ENCODE measurements at places on chromosomes 1 and 21.

DNA sequence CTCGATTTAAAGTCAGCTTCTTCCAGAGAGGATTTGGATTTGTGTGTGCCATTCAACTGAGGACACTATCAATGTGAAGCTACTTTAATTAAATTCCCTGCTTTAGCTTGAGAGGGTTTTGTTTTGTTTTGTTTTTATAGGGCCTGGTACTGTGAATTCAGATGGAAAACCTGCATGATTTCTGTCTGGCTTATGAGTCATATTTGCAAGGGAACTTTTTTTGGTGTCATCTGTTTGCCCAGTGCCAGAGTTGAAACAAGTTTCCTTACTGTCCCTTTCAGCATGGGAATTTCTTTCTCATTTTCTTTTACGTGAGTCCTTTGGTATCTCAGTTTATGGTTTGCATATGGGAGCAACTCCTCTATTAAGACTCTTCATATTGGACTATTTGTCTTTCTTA lies 194.6 kb downstream of the GREM2 start:
- DNase-seq = no peak

GRCh38 chr1:232534552-232535517 lies 95.1 kb downstream of the SIPA1L2 start:
- no peak for DNase-seq

DNA sequence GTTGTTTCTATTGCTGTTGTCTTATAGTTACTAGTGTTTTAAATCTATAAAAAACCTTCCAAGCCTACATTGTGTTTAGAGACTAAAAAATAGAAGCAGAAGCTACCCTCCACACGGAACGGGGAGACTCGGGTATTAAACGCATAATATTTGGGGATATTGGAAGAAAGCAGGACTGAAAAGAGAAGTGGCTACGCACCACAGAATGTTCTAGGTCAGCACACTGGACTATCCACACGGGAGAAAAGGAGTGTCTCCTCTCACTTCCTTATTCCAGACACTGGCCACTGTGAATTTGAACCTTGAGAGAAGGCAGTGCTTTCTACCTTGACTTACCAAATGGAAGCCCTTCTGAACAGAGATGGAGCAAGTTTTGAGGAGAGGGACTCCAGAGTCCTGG lies 1.0 kb upstream of the OR10J4 start:
- DNase-seq = no peak

DNA sequence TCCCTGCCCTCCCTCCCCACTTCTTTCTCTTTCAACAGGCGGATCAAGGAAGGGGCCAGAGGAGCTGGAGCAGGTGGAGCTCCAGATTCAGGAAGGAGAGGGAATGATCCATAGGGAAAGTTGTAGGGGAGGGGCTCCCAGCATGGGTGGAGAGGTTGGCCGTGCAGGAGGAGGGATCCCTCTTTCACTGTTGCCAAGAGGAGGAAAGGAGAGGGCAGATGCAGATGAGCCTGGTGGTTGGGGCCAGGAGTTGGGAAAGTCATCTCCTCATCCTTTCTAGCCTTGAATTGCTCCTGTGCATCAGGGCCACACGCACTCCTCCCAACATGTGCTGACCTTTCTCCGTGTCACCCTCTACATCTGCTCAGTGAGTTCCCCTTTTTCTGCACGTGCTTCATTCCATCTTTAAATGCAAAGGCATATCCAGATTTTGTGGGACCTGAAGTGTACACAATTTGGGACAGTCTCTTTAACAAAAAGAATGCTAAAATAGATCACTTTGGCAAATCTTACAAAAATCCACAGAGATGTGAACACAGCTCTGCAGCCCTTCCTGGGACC lies 32.4 kb downstream of the ZBTB18 start:
- DNase-seq = no peak

DNA sequence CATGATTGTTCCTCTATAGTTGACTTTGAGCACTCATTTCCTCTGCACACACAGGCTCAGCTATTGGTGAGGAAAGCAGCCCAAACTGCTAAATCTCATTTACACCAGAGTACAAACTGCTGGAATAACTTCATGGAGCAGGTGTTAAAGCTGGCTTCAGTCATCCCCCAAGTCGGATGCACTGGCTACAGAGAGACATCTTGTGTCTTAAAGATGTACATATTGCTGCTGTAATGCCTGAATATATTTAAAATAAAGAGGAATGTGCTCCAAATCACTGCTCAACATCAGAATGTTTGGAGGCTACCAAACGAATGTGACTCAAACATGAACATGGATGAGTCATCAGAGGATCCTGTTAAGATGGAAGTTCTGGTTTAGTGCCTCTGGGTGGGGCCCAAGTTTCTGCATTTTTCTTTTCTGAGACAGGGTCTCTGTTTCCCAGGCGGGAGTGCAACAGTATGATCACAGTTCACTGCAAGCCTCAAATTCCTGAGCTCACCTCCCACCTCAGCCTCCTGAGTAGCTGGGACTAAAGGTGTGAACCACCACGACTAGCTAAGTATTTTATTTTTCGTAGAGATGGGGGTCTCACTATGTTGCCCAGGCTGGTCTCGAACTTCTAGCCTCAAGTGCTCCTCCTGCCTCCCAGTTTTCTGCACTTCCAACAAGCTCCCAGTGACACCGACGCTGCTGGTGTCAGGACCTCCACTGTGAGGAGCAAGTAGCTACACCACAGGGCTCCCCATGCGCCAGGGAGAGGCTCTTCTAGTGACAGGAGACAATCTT lies 79.0 kb upstream of the KRTAP19-8 start:
- peak; percentile 61 for DNase-seq

DNA sequence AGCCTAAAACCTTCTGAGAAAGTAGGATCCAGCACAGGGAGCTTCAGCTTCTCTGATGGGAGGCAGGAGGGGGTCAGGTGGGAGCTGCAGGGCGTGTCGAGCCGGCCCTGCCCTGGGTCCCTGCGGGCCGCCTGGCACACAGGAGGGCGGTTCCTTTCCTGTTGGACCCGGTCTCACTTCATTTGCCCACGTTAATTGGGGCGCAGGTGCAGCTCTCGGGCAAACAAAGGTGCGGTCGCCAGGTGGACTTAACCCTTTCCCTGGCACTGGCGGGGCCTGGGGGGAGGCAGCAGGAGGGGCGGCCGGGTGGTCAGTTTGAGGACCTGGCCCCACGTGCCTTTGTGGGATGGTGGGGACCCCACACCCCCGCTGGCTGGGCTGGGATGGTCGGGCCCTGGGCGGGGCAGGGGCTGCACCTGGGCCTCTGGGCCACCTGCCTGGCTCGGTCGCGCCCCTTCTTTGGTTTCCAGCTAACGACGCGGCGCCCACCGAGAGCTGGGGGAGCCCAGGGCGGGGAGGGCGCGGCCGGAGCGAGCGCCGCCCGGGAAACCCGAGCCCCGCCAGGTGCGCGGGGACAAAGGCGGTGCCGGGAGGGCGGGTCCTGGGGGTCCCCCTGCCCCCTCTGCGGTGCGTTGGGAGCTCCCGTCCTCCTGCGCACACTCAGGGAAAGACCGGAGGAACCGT lies 20.8 kb upstream of the C1orf159 start:
- no peak for DNase-seq

- DNase-seq = peak; percentile 2
Observed at GRCh38 chr1:30191154-30191702, 532.2 kb downstream of the MATN1 start.

DNA sequence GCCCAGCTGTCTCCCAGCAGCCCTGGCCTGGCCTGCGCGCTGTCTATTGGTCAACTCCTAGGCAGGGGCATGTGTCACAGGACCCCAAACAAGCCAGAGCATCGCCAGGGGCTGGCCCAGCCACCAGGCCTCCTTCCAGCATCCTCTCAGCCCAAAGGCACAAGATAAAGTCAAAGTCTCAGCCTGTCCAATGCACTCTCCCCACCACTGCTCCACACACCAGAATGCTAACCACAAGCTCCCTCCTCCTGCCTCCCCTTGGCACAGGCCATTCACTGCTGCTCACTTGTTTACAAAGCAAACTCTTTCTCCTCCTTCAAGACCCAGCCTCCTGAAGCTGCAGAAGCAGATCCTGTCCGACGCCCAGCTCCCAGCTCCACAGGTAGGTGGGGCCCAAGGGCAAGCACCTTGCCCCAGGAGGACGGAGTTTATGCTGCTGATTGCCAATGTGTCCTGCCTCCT lies 133.4 kb downstream of the DMRTB1 start:
- DNase-seq = no peak

- DNase-seq = no peak
Observed at GRCh38 chr21:41164981-41165655, 2.8 kb upstream of the BACE2 start.

DNA sequence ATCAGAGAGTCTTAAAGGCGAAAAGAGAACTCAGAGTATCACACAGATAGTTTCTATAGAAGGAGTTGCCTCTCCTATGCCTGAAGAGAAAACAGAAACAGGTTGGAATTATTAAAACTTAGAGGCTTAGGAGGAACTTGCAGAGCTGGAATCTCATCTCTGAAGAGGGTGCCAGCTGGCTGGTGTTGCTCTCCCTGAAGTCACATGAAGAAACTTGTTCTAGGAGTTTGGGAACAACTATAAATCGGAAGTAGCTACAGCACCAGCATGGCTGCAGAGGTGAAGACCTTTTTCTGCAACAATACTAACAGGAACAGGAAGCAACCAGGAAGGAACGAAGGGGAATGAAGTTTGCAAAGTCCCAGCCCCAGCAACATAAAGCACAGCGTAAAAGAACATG lies 35.8 kb downstream of the FMO3 start:
- DNase-seq = no peak

- no peak for DNase-seq
Observed at GRCh38 chr1:112698366-112699310, 8.3 kb downstream of the RHOC start.

DNA sequence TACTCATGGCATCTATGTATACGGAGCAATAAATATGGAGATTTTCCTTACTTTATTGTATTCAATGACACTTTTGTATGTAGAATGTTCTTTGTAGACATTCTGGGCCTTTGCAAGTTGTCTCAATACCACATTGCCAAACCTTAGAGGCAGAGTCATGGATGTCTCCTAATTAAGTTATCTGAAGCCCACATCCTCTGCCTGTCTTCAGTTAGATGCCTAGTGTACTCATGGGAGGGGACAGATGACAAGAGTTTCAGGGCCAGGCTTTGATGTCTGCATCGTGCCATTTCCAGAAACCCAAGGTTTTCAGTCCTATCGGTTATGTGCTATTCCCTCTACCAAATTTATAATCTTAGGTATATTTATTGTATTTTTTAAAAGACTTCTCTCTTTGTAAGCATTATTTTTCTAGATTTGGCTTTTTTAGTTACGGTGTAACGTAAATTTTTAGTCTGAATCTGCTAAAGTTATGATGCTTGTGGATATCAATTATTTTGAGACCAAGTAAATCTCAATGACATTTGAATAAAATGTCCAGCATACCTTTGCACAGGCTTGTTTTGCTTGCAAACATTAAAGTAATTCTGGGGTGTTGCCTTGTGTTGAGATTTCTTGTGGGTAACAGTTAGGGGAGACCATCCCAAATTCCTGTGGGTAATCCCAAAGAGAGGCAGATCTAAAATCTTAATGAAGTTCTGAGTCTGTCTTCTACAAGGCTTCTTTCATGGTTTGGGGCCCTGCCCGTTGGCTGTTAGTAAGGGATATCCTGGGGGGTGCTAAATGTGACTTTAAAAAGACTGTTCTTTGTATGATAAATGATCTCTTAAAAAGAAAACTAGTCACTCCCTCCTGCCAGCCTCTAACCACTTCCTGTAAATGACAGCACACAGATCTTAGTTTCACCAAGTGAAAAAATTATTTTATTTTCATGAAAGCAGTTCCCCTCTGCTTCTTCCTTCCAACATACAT lies 8.0 kb upstream of the MACF1 start:
- DNase-seq = no peak

- DNase-seq = no peak
Observed at GRCh38 chr1:186078245-186078644, 296.8 kb downstream of the TPR start.

DNA sequence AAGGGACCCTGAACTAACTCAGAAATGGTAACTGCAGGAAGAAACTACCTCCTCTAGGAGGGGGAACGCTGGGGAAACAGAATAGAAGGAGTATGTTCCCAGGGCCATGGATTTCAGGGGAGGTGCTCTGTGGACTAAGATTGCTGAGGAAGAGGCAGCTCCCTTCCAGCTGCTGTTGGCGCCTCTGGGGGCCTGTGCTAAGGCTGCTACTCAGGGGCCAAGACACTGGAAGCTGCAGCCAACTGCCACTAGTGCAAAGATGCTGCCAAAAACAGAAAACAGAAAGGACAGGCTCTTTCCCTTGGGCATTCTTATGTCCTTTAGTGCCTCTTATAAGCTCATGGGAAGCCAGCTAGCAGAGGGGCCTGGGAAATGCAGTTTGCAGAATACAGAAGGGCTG lies 58.0 kb upstream of the SGIP1 start:
- DNase-seq = no peak

- no peak for DNase-seq
Observed at GRCh38 chr21:40652436-40652835, 194.5 kb downstream of the DSCAM start.

DNA sequence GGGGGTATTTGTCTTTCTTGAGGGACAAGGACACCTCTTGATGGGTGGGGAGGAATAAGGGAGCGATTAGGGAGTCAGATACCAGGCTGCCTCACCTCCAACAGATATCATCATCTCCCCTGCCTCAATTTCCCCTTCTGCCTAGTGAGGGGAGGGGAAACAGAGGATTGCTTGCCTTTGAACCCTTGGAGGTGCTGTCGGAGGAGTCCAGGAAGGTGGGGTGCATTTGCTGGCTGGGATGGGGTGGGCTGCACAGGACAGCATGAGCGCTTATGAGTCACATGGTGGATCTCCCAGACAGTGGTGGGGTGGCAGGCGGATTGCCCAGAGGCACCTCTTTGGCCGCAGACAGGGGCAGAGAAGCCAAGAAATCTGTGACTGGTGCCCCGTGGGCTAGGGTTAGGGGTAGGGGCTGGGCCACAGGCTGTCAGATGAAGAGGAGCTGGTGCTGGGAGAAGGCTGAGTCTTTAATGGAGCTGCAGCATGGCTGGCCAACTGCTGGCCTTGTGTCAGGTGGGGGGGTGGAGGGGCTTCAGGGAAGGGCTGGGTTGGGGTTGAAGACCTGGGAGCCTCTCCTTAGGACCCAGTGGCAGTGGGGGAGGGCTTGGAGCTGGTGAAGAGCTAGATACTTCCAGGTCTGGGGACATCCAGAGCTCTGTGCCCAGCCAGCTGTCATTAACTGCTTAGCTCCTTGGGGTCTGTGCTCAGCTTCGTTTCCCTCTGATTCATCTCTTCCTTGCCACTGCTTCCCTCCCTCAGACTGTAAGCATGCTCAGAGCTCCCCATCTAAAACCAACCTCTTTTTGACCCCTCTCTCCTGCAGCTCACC lies 7.0 kb upstream of the ADORA1 start:
- no peak for DNase-seq

- DNase-seq = no peak
Observed at GRCh38 chr1:180167721-180168467, 13.2 kb downstream of the QSOX1 start.

DNA sequence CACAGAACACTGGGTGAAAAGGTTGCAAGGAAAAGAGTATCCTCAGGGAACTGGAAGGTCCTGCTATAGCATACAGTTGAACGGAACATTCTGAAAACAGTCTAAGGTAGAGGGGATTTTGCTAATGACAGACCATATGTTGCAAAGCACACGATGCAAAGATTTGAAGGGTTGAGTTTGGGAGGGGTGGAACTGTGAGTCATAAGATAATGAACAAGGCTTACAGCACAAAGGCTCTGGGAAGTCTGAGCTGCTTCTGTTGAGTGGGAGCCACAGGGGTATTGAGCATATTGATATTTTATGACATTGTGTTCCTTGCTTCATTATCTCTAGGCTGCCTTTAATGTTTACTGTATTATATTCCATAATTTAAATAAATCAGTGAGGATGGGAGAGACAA lies 104.9 kb downstream of the PLPPR4 start:
- no peak for DNase-seq

- peak; percentile 40 for DNase-seq
Observed at GRCh38 chr21:28633839-28634555, 358.7 kb downstream of the LTN1 start.

All from skeletal muscle cell (primary cell).